ENCODE measurements at places on chromosomes 3 and 15.

GRCh38 chr3:138019281-138020069 is 9.5 kb downstream of the CLDN18 start:
- DNase-seq: no peak

DNA sequence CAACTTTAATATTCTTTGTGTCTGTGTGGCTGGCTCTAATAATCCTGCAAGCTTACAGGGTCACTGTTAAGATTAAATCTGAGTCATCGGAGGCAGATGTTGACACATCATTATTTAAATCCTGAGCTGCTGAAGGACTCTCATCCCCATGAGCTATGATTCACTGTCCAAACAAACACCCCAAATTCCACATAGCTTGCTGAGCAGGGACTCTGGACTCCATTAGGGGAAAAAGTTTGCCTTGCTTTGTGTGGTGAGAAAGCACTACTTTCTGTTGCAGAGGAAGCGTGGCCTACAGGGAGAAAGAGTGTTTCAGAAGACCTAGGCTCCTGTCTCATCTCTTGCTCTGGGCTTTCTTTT is 213.7 kb downstream of the PDCD6IP start:
- no peak for DNase-seq

DNA sequence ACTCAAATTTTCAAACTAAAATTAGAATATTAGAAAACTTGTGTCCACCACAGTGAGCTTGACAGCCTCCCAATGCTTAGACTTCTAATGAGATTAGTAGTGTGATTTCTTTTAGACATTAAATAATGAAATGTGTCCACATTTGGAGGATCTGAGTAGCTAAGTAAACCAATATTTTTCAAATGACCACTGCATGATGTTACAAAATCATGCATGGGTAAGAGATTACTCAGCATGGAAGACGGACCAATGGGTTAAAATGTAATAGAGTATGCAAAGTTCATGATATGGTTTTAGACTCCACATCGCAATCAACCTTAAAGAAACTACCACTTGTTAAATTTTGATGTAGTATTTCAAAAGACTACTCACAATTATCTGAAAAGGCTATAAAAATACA is 130.6 kb downstream of the IMPG2 start:
- no peak for DNase-seq

- DNase-seq: no peak
Observed at GRCh38 chr3:9388562-9389272, 8.7 kb upstream of the SETD5 start.

- no peak for DNase-seq
Observed at GRCh38 chr3:180319461-180319860, 282.5 kb upstream of the TTC14 start.

DNA sequence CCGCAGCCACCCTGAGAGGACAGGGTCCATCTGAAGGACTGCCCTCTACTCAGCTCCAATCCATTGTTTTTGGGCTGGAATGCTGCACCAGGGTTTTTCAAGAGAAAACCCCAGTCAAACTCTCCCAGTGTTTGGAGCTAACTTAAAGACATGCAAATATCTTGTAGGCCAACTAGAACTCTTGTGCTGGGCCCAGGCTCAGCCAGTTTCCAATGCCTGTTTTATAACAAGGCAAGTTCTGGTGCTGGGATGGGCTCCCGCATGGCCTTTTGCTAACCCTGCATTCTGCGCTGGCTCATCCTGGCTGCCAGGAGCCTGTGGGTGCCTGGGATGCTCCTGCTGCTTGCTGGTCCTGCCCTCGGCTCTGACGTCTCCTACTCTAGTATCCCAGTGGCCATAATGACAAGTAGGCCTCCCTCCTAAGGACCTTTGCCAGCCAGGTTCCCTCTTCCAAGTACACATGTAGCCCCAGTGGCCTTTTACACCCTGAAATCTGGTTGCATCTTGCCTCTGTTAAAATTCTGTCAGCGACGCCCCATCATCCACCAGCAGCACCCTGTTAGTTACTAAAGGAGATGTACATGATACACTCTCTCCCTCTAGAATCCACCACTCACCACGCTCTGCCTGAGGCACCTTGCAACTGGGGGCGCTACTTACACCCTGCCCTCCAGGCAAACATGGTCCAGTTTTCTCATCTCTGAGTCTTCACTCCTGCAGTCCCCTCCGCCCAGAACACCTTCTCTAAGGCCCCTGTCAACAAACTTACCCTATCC is 30.5 kb upstream of the RAB6B start:
- no peak for DNase-seq

GRCh38 chr3:47586746-47587145 is 8.1 kb upstream of the CSPG5 start:
- DNase-seq: no peak

DNA sequence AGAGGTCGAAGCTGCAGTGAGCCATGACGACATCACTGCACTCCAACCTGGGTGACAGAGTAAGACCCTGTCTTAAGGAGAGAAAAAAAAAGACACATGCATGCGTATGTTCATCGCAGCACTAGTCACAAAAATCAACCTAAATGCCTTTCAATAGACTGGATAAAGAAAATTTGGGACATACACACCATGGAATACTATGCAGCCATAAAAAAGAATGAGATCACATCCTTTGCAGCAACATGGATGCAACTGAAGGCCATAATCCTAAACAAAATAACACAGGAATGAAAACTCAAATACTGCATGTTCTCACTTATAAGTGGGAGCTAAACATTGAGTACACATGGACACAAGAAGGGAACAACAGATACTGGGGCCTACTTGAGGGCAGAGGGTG is 53.1 kb downstream of the FSIP1 start:
- DNase-seq: no peak

DNA sequence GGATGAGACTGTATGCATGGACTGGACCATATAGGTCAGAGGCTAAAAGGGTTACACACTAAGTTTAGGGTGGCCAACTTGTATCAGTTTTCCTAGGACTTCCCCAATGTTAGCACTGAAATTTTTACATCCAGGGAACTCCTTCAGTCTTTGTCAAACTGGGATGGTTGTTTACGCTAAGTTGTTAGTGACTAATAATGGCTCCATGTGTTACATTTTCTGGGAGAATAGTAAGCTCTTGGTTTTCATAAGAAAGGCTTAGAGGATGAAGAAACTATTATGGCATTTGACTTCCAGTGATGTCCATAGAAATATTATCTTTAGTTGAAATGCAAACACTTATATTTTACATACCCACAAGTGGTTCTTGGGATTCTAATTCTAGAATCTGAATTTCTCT is 57.9 kb upstream of the ST3GAL6 start:
- no peak for DNase-seq

Measured in activated naive CD4-positive, alpha-beta T cell treated with anti-CD3 and anti-CD28 coated beads, Interleukin-2, amount 50 U/mL, for 72 hours (primary cell).